ENCODE measurements at places on chromosomes 3 and 15. TPM values are rescaled to one million over a fixed set of nuclear protein-coding genes. Genes with fewer than 3 reads are reported as not detected.

- DNase-seq: no peak
Observed at GRCh38 chr3:88321363-88322050, 171.7 kb downstream of the C3orf38 start.

Gene PARL
- 62.3 TPM for total RNA-seq

Gene DNASE1L3
- not detected for total RNA-seq

DNA sequence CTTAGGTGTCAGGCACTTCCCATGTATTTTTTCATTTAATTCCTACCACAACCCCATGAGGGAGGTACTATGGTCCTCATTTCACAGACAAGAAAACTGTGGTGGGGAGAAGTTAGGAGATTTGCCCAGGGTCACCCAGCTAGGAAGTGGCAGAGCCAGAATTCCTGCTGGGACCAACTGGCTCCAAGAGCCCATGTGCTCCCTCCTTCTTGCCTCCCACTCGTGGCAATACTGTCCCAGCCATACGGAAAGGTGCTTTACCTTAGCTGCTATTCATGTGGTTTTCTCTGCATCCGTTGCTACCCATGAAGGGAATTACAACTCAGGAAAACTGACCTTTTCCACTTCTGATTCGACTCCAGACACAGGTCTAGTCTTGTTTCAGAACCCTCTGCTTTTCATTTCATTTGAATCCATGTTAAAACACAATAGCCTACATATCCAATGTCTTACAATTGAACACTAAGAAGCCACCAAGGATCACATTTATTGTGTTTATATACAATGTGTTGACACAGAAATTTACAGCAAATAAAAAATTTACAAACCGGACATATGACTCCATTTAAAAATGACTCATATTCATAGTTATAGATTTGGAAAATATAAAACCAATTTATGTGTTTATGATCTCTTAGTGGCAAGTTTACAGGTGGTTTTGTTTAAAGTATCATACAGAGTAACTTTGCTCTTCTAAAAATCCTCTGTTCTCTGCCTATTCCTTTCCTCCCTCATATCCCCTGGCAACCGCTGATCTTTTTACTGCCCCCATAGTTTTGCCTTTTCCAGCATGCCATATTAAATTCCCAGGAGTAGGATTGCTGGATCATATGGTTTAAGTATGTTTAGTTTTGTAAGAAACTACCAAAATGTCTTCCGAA, 58.8 kb downstream of the BTD start:
- DNase-seq: no peak

Gene SOX2
- total RNA-seq: not detected

DNA sequence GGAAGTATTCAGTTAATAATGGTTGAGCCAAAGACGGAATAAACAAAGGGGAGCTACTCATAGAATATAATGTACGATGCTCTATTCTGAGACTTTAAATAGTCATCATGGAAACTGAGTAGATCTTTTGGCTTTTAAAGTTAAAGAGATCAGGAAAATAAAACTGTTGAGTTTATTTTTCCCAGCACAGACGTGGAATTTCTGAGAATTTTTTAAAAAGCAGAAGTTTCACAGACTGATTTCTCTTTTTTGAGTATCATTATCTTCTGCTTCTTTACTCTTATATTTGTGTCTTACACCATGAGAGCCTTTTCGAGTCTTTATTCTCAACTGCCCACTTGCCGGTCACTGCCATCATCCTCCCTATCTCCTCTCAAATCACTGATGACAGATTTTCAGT, 13.2 kb downstream of the P2RY14 start:
- no peak for DNase-seq

DNA sequence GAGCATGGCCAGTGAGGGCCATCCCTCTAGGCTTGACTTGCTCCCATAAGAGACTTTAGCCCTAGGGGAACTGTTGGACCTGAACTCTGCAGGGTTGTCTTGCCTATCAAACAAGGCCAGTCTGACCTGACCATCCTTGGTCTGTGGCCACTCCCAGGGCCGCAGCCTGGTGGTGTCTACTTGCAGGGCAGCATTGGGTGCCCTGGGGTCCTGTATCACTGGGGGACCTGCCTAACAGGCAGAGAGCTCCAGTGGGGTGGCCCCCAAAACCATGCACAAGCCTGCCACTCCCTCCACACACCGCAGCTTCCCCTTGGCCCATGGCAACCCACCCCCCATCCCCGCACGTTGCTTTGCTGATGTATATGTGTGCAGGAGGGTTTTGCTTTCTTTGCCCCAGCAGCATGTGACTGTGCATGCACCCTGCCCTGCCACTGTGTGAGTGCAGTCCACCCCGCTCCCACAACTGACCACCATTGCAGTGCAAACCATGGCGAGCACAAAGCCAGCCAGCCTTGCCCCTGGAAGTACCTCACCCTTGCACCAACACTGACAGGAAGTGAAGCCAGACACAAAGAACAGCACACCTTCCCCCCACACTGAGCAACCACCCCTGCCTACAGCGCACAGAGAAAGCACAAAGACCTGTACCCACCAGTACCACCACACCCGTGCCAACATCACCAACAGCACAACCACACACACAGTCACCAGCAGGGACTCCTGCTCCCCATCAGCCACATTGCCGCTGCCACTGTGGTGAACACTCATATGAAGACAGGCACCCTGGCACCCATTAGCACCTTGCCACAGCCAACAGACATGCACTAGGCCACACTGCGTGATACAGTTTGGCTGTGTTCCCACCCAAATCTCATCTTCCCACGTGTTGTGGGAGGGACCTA, 88.8 kb downstream of the SENP7 start:
- no peak for DNase-seq

Gene HCN4
- not detected for total RNA-seq

- DNase-seq: no peak
Observed at GRCh38 chr3:54087581-54088410, 34.6 kb upstream of the CACNA2D3 start.

GRCh38 chr15:67569668-67570067, 27.2 kb downstream of the MAP2K5 start:
- no peak for DNase-seq

Gene REC114
- not detected for total RNA-seq

- DNase-seq: no peak
Observed at GRCh38 chr15:59290295-59291212, 82.1 kb downstream of the MYO1E start.

Gene CHL1
- not detected for total RNA-seq

DNA sequence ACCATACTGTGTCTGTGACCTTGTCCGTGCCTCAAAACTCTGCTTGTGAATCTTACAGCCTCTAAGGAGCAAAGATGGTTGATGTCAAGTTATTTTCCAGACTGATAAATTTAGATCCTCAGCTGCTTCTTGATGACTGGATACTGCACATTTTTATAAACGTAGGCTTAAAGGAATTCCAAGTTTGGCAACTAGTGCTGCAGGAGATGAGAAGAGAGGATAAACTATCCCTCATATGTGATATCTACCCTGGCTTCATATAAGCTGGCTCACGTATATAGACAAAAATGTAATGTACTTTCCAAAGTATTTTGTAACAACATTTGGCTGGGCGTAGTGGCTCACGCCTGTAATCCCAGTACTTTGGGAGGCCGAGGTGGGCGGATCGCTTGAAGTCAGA, 89.6 kb downstream of the GMPS start:
- no peak for DNase-seq

Gene DAPK2
- 14.1 TPM for total RNA-seq

DNA sequence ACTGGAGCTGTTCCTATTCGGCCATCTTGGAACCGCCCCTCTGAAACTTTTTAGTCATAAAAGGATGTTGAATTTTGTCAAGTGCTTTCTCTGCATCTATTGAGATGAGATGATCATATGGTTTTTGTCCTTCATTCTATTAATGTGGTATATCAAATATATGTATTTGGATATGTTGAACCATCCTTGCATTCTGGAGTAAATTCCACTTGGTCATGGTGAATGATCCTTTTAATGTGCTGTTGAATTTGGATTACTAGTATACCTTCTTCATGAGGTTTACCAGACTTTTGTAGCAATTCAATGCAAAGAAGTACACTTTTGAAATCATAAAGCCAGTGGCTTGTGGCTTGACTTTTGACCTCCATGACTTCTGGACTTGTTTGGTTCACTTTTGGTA, 33.4 kb upstream of the XRN1 start:
- no peak for DNase-seq

Gene LSMEM2
- not detected for total RNA-seq

All from activated CD8-positive, alpha-beta memory T cell treated with anti-CD3 and anti-CD28 coated beads, Interleukin-2, amount 10 ng/mL, durations not matched to agents 7 days and 5 days (primary cell).